NCI-H1105 treated with DMSO at 0.1 percent for 48 hours (cell line): ENCODE measurements at places on chromosomes 7 and 10.

DNA sequence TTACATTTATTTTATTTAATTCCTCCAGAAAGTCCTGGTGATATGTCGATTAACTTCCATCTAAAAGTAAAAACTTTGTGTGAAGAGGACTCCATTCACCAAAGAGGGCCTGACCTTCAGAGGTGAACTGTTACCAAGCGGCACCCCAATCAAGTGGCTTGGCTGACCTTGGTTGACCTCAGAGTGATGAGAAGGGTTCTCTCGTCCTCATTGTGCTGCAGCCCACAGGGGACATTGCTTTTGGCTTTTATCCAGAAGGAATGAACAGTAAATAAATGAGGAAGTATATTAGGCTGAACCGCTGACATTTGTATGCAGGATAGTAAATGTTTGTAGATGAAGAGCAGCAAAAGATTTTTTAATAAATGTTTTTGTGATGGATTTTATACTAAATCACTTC lies 172.4 kb upstream of the MKI67 start:
- no peak for DNase-seq

- no peak for DNase-seq
These were observed 1.5 kb upstream of the RELN start for GRCh38 chr7:103990991-103991390.

GRCh38 chr7:18558910-18559309 lies 63.4 kb downstream of the HDAC9 start:
- DNase-seq, result no peak

GRCh38 chr7:120233338-120233737 lies 39.6 kb upstream of the KCND2 start:
- DNase-seq, result no peak

- no peak for DNase-seq
These were observed 601 bp downstream of the ADAM8 start for GRCh38 chr10:133276100-133276434.
